ENCODE measurements at places on chromosomes 3 and 15.

GRCh38 chr15:50873935-50874361, 34.5 kb upstream of the AP4E1 start:
- DNase-seq: no peak

GRCh38 chr15:38539008-38539343, 25.6 kb downstream of the RASGRP1 start:
- DNase-seq: no peak

GRCh38 chr15:47500842-47501241, 216.5 kb upstream of the SEMA6D start:
- no peak for DNase-seq

DNA sequence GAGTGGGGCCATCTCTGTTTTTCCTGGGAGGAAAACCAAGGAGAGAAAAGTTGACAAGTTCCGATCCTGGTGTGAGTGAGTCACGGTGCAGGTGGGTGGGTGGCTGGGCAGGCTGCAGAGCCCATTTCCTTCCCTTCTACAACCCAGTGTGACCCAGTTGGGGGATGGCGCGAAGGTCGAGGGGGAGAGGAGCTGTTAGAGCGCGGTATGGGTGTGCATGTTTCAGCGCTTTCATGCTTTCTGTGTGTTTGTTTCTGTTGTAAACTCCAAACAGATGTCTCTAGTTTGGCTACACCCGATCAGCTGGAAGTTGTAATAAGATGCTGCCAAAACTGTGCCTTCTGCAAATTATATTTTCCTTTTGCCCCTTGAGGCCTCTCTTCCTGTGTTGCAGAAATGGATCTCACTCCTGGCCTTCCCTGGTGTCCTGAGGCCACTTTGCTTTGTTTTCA, 3.8 kb downstream of the FAM43A start:
- DNase-seq: no peak

GRCh38 chr3:52502808-52503350, 7.7 kb downstream of the STAB1 start:
- no peak for DNase-seq

DNA sequence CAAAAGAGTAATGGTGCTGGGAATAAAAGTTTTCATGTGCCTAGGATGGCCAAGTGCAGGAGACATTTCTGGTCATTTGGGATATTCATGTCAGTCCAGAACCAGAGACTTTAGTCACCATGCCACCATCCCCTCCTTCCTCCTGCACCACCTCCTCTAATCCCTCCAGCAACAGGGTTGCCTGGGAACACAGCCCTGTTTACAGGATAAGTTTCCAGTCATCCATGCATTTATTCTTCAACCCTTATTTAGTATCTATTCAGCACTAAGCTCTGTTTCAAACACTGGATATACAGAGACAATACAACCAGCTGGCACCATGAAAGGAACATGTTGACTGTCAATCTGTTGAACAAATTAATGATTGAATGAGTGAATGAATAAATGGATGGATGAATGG, 211.7 kb downstream of the CLSTN2 start:
- no peak for DNase-seq

GRCh38 chr15:43275740-43276562, 9.2 kb upstream of the TGM5 start:
- peak; percentile 7 for DNase-seq

DNA sequence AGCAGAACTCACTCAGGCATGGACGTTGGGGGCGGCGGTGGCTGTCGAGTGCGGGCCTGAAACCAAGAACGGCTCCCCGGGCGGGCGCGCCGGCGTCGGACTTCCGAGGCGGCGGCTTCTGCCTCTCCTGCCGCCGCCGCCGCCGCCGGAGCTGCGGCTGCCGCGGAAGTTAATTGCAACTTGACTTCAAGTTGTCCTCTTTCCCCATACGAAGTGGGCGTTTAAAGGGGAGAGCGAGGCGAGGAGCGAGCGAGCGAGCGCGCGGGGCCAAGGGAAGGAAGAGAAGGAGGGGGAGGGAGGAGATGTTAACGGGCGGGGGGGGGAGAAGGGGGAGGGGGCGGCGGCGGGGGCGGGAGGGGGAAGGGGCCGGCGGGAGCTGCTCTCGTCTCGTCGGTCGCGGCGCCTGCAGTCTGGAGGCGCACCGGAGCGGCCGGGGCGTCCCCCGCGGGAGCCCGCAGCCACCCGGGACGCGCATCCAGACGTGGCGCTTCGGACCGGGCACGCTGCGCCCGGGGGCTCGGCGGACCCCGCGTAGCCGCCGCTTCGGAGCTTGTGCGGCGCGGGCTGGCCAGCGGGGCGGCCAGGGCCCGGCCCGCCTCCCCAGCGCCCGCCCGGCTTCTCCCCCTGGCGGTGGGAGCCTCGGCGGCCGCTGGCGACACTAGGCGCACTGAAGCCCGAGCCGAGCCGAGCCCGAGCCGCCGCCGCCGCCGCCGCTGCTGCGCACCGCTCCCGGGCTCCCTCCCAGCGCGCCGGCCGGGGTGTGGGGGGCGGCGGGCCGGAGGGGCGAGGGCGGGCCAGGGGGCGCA, 19.7 kb upstream of the SATB1 start:
- peak; percentile 47 for DNase-seq

DNA sequence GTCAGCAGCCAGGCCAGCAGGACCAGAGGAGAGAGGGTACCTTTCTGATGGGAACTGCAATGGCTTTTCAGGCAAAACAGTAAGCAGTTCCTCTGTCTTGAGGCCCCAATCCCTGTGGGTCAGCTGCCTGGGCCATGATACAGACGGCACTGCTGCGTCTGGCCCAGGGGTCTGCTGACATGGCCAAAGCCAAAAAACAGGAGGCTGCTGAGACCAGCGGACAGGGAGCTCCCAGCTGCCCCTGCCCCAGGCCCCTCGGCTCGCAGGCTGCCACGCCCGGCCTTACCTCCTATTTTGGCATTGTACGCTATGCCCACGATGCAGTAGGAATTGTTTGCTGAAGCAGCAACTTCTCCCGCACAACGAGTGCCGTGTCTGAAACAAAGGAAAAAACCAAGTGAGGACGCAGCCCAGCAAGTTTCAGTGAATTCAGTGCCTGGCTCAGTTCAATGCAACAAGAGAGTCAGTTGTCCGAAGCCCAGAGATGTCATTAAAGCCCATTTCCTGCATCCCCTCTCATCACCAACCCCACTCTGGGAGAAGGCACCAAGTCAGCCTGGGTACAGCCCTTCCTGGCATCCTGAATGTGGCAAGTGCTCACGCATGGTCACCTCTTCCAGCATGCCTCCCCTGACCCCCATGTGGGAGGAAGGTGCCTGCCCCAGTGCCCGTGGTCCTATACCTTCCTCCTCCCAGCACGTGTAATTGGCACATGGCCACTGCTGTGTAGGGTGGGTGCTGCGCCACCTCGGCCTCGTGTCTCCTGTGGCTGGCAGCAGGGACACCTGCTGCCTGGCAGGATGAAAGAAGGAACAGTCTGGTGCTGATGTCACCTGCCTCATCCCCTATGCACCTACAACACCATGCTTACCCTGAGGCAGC, 61.7 kb downstream of the PCSK6 start:
- DNase-seq: no peak

DNA sequence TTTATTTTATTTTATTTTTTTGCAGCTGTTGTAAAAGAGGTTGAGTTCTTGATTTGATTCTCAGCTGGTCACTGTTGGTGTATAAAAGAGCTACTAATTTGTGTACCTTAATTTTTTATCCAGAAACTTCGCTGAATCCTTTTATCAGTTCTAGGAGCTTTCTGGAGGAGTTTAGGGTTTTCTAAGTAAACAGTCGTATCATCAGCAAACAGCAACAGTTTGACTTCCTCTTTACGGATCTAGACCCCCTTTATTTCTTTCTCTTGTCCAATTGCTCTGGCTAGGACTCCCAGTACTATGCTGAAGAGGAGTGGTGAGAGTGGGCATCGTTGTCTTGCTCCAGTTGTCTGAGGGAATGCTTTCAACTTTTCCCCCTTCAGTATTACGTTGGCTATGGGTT, 165.8 kb upstream of the KCNMB2 start:
- DNase-seq: no peak

DNA sequence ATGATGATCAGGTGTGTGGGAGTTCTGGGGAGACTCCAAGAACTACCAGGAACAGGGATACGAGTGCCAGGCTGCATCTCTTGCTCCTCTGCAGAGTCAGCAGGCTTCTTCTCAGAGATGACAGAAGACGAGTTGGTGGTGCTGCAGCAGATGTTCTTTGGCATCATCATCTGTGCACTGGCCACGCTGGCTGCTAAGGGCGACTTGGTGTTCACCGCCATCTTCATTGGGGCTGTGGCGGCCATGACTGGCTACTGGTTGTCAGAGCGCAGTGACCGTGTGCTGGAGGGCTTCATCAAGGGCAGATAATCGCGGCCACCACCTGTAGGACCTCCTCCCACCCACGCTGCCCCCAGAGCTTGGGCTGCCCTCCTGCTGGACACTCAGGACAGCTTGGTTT, 7.9 kb downstream of the PRRT3 start:
- DNase-seq: no peak

DNA sequence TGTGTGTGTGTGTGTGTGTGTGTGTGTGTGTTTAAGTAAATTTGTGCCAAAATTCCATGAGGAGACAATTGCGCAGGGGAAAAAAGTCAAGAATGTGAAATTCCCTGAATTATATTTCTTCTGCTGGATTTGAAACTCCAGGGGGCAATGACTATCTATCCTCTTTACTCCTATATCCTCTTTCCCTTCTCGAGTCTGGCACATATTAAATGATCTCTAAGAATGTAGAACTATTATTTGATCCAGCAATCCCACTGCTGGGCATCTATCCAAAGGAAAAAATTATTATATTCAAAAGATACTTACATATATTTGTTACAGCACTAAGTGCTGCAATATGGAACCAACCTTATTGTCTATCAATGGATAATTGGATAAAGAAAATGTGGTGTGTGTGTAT, 350.1 kb upstream of the ADAMTS9 start:
- DNase-seq: no peak

DNA sequence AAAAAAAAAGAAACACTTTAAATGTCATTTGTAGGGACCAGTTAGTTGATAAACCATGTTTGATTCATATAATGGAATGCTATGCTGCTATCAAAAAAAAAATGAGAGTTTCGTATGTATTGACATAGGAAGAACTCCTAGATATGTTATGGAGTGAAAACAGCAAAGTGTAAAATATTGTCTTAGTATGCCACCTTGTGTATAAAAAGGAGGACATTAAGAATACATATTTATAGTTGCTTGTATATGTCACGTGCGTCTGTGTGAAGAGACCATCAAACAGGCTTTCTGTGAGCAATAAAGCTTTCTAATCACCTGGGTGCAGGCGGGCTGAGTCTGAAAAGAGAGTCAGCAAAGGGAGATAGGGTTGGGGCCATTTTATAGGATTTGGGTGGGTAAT, 39.5 kb downstream of the KBTBD8 start:
- DNase-seq: no peak

GRCh38 chr3:137764001-137764433, at the start of gene SOX14:
SOX14 (plus strand) TSS chr3:137764315; CDS start chr3:137764785, 470 bp downstream.
- DNase-seq: no peak

DNA sequence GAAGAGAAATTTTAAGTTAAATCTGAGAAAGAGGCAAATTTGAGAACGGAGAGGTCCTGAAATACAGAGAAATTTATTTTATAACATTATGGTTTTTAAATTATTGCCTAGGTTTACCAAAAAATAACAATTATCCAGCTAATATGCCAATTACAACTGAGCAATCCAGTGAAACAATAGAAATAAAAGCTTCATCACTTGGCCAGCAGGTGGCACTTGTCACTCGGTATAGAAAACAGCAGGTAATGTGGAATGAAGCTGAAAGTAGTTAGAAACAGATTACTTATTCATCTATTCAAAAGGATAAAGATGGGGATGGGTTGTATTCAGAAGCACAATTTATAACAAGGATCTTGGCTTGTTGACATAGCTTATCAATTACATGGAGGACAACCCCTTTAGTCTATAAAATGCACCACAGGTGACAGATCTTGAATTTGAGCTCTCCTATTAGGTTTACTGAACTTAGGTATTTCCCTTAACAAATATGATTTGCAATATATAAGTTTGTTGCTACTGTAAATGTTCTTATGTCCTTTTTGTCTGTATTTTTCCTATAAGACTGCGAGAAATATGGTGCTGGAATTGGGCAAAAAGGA, 70.1 kb upstream of the GUCA1C start:
- peak; percentile 18 for DNase-seq

DNA sequence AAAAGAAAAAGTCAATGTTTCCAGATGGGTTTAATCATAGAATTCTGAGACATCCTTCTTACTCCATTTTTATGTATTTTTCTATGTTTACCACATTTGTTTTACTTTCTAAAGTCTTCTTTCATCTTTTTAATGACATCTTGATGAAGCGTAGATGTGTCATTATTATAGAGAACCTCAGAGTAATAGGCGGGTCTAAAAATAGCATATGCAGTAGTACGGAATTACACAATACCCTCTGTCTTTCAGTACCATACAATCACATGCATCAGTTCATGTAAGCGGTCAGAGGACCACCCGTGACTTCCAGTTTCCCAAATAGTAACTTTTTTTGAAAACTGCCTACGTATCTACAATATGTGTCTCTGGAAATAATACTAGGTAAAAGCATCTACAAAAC, 224.0 kb downstream of the PLOD2 start:
- peak; percentile 18 for DNase-seq

- no peak for DNase-seq
These were observed 112.9 kb downstream of the CNTN4 start for GRCh38 chr3:2211568-2211967.

GRCh38 chr3:32216172-32216783, 22.2 kb upstream of the CMTM8 start:
- DNase-seq: no peak

GRCh38 chr3:35502699-35503098, 136.6 kb upstream of the ARPP21 start:
- DNase-seq: no peak

GRCh38 chr3:108292450-108292849, 3.9 kb upstream of the HHLA2 start:
- no peak for DNase-seq

- no peak for DNase-seq
These were observed 187.3 kb downstream of the XXYLT1 start for GRCh38 chr3:195083659-195084058.

GRCh38 chr3:36871379-36872126, 73.3 kb downstream of the TRANK1 start:
- no peak for DNase-seq

- no peak for DNase-seq
These were observed 26.6 kb upstream of the B3GNT5 start for GRCh38 chr3:183226333-183226890.

- no peak for DNase-seq
These were observed 55.0 kb upstream of the ABHD10 start for GRCh38 chr3:111923806-111924205.

Measured in mammary epithelial cell (primary cell).